ENCODE measurements at places on chromosomes 5 and 9.

GRCh38 chr5:68465934-68466551 lies 250.5 kb downstream of the PIK3R1 start:
- DNase-seq = no peak

DNA sequence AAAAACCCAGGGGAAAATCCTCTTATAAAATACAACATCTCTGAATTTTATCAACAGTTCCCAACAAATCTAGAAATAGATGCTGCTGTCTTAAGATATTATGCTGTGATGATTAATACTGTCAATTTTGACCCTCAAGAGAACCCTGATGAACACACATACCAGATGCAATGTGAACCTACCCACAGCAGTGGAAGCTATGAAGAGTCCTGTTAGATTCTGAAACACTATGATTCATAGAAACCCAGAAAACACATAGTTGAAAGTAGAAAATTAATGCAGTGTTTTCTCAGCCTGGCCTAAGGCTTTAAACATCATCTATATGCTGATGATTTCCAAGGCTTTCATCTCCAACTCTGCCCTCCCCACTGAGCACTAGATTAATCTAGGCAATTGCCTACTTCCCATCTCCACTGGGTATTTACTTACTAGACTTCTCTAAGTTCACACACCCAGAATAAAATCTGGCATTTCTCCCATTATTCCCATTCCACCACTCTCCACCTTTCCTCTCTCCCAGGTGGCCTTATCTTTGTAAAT lies 296.2 kb downstream of the CTNND2 start:
- DNase-seq = no peak

GRCh38 chr9:133103987-133104505 lies 17.0 kb downstream of the RALGDS start:
- no peak for DNase-seq

- no peak for DNase-seq
Observed at GRCh38 chr9:89929673-89930480, 325.1 kb downstream of the GADD45G start.

DNA sequence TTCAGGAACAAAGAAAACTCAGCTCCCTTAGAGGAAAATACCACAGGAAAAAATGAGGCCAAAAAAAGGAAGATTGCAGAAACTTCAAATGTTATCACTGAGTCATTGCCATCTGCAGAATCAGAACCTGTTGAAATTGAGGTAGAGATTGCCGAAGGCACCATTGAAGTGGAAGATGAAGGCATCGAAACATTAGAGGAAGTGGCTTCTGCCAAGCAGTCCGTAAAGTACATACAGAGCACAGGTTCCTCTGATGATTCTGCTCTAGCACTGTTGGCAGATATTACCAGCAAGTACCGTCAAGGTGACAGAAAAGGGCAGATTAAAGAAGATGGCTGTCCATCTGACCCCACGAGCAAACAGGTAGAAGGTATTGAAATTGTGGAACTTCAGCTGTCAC lies 30.8 kb upstream of the NIM1K start:
- DNase-seq = no peak

DNA sequence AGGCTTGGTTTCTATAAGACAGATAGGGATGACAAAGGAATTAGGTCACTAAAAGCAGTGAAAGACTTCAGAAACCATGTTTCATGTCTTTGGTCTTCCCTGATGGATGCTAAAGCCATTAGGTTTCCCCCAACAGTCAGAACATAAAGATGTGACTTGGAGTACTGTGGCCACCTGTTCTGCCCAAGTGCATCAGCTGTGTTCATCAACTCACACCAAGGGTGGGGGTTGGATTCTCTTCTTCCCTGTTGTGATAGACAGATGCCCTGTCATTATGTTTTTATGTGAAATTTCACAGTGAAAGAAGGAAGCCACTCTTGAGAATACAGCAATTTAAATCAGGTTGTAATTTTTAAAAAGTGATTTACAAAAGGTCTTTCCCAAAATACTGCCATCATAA lies 196.8 kb downstream of the SH3GL2 start:
- DNase-seq = peak; percentile 53

- DNase-seq = no peak
Observed at GRCh38 chr5:88665750-88666215, 217.2 kb downstream of the MEF2C start.

DNA sequence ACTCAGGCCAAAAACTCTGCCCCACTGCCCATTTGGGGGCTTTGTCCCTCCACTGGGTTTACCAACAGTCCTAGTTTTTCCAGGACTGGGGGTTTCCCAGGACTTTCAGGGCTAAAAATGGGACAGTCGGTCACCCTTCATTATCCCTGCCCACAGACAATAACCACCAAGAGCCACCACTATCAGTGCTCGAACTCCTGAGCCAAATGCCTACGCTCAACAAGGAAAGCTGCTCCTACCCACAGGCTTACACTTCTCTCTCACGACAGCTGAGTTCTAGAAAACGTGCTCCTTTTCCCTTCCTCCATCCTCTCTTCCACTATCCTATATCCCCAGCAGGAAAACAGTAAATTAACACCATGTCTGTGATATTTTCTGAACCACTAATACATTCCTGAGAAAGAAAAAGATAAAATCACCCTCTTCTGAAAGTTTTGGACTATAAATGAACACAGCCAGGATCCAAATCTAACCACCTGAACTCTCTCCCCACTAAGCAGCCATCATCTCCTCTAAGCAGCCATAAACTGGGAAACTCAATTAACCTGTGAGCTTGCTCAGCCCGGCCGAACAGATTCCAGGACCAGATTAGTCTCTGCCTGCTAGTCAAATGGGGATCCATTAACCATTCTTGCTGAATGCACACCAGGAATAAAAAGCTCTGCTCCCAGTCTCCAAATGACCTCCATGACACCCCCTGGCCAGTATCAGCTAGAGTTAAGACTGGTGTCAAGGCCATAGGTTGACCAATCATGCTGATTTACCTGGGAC lies 41.8 kb downstream of the KLHL3 start:
- DNase-seq = no peak

DNA sequence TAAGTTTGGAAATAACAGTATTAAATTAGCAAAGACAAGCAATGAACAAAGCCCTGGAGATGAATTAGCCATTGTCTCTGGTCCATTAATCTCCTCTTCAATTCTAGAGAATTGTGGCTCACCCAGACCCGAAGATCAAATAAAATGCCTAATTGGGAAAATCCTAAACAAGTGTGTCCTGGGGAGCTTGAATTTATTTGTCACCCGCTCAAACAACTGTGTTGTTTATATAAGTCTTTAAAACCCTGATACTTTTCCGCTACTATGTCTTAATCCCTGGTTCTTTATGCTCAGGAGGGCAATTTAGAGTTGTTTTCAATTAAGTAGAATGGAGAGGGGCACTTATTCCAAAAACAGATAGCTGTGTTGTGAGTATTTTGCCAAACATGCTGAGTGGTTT lies 128.4 kb downstream of the ANXA1 start:
- no peak for DNase-seq

DNA sequence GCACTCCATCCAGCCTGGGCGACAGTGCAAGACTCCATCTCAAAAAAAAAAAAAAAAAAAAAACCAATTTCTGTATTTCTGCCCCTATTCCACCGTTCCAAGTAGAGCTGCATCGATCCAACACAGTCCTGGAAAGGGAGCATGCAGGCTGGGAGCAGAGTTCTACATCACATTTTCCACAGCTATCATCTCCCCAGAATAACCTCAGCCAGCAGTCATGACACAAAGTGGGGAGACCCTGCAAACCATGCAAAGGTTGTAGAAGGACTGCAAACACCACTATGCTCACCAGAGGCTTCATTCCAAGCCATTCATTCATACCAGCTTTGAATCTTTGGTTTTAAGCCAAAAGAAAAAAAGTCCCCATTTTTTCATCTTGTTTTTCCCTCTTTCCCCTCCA lies 20.8 kb upstream of the ZNF354A start:
- DNase-seq = no peak

DNA sequence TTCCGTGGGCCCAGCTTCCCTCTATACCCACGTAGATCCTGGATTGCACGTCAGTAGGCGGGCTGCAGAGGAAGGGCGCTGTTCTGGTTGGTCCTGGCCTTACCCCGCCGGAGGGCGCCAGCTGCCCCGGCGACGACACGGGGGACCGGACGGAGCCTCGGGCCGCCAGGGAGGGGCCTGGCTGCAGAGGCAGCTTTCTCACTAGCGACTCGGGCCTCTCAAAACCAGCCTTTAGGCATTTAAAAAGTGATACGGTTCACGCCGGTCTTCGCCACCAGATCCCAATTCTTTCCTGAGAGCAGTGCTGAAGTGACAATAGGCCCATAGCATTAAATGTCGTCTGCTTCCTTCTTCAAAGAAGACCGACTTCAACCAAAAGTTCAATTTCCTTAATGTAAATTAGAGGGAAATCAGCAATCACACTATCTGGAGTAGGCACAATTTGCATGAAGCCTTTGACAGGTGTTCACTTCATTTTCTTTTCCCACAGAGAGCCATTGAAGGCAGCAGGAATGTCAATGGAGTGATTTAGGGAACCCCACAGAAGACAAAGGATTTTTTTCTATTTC lies 17.6 kb upstream of the UBE2D2 start:
- DNase-seq = no peak

- DNase-seq = no peak
Observed at GRCh38 chr5:170746961-170747340, 36.6 kb upstream of the GABRP start.

DNA sequence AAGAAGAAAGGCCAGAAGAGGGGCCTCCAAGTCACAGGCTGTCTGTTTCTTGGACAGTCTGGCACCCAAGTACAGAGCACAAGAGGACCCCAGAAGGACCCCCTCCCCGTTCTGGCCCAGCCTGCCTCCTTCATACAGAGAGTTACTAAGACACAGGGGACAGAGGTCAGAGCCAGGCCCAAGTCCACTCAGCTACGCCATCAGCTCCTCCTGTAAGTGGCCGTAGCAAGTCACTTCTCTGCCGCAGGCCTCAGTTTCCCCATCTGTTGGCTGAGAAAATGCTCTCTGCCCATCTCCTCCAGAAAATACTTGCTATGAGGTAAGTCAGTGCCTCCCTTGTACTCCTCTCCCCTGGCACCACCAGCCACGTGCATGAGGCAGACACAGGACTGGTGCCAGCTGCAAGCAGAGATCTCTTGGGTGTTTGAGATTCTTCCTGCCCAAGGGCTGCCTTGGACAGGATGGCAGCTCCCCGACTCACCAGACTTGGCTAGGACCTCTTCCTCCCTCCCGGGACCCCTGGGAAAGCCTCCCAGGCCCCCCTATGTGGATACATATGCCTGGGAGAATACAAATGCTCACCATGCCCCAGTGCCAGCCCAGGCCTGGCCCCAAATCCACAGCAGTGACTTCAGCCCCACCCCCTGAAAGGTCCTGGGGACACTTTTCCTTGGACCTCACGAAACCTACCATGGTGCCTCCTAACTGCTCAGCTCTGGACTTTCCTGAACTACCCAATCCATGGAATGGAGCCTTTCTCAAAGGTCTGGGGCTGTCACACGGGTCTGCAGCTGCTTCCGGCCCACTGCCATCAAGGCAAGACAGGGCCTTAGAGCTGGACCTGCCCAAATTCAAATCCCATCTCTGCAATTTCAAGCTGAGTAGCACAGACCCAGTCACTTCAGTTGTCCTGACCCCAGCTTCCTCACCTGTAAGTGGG lies 5.1 kb downstream of the EEIG1 start:
- no peak for DNase-seq

DNA sequence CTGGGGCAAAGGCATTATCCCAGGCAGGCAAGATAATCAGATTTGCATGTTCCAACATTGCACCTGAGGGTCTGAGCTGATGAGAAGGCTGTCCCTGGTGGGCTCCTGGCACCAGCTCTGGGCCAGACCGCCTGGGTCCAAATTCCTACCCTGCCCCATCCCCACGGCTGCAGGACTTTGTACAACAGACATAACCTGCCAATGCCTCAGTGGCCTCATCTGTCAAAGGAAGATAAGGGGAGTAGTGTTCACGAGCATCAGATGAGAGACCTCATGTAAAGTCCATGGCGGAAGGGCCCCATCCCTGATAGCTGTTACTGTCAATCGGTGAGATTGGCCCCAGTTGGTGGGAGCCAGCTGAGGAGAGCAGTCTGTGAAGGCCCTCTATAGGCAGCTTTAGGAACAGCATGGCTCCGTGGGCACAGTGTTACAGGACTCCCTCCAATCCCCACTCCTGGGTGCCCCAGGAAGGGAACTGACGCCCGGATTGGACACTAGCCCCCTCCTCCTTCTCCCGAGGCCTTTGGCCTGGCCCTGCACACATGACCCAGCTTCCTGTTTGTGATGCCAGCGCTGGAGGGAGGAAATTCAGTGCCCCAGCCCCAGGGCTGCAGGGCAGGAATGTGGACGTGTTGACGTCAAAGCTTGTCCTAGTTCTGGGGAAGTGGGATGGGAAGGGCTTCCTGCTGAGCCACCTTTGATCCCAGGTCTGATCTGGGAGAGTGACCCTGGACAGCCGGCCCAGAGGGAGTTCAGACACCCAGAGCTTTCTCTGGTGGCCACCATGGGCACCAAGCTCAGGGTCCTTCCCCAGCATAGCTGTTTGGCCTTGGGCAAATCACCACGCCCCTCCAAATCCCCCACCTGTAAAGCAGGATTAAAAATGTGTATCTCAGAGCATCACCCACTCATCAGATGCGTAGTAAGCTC lies 56.2 kb downstream of the DUSP1 start:
- DNase-seq = peak; percentile 6

- no peak for DNase-seq
Observed at GRCh38 chr9:89593727-89594427, 10.9 kb upstream of the GADD45G start.

DNA sequence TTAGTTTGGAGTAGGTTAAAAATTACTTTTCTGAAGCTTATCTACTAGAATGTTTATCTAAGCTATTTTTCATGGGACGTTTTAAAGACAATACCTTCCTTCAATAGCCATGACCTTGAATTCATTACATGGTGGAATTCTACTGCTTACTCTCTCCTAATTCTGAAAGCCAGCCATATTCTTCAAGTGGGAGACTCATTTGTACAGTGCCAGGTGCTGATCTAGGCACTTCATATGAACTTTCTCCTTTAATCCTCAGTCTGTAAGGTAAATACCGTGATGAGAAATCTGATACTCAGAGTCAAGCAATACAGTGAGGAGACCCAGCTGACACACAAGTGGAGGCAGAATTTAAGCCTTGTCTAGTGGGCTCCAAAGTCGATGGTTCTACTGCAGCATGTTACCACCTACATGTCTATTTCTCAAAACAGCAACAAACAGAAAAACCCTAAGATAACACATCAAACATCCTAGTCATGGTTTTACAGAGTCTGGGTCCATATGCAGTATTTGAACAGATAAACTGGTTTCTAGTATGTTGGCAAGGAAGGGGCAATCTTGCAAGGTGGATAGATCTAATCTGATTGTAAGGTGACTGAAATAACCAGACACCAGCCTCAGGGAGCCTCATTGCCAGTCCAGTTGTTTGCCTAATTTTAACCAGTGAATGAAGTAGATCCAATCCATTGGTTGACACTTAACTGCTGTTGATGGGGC lies 243.7 kb downstream of the PIK3R1 start:
- DNase-seq = peak; percentile 90

Data from NCI-H524 treated with DMSO at 0.1 percent for 48 hours (cell line).